Metanephros (tissue), 2 donors: ENCODE measurements at places on chromosomes 7 and 10. TPM values are rescaled to one million over a fixed set of nuclear protein-coding genes. Genes with fewer than 3 reads are reported as not detected.

The FOXP2 gene
- total RNA-seq: 6.8 TPM

The SPDYE6 gene
- not detected for total RNA-seq

The ACHE gene
- total RNA-seq: 25.6 TPM

The HDAC9 gene
- 45.8 TPM for total RNA-seq

The IFIT1B gene
- total RNA-seq: 3.0 TPM

The CYP3A4 gene
- not detected for total RNA-seq

The SYPL1 gene
- 66.5 TPM for total RNA-seq

The SSMEM1 gene
- total RNA-seq: not detected

The TUBB8 gene
- 0.12 TPM for total RNA-seq

The H2BK1 gene
- not detected for total RNA-seq

The UNCX gene
- 7.5 TPM for total RNA-seq

The MAGI2 gene
- 56.2 TPM for total RNA-seq

The SLC26A3 gene
- total RNA-seq: not detected

The PDE1C gene
- 8.6 TPM for total RNA-seq

The EVX1 gene
- not detected for total RNA-seq

The GIMAP1 gene
- total RNA-seq: 2.6 TPM

The OPN4 gene
- not detected for total RNA-seq

The NPSR1 gene
- not detected for total RNA-seq
